Aorta (tissue), 5 donors: ENCODE measurements at places on chromosomes 5 and 9. TPM values are rescaled to one million over a fixed set of nuclear protein-coding genes. Genes with fewer than 3 reads are reported as not detected.

GRCh38 chr9:89605465-89606048, 745 bp downstream of the GADD45G start:
- no peaks in the 10 kb centered on the region for H3K4me1 ChIP-seq
- peak overlapping the region; percentile 89 for H3K27ac ChIP-seq
- peak overlapping the region; percentile 53 for H3K4me3 ChIP-seq

ENTPD2 gene
- 0.16 TPM for total RNA-seq

DNA sequence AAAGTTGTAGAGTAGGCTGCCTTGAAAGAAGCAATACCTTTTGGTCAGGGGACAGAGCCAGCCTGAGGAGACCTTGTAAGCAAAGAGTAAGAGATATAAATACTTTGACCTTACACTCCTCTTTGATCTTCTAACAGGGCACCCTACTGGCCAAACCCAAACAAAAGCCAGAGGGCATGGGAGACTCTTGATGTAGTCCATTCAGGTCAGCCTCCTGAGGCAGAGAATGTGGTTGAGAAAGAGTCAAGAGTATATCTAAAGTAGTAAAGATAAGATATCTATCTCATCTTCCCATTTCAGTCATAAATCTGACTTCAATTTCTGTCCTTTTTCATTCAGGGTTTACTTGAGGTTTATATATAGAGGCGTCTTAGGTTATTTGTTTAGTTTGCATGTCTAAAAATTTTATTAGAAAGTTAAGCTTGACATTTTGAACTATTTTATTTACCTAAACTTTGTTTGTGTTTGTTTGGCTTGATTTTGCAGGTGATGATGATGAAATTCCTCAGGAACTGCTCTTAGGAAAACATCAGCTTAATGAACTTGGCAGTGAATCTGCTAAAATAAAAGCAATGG, 125.7 kb downstream of the NIPBL start:
- no peak for DNase-seq
- H3K36me3 ChIP-seq = no peaks in the 10 kb centered on the region
- no peaks in the 10 kb centered on the region for H3K4me1 ChIP-seq
- no peak overlapping the region for H3K27ac ChIP-seq
- H3K27me3 ChIP-seq = no peaks in the 10 kb centered on the region

RORB gene
- 1.2 TPM for total RNA-seq

GRCh38 chr9:18741945-18742344, 268.0 kb downstream of the ADAMTSL1 start:
- no peaks in the 10 kb centered on the region for H3K4me1 ChIP-seq
- no peak overlapping the region for H3K27ac ChIP-seq
- no peak for DNase-seq
- no peak overlapping the region for H3K4me3 ChIP-seq
- H3K36me3 ChIP-seq = no peaks in the 10 kb centered on the region
- no peaks in the 10 kb centered on the region for H3K27me3 ChIP-seq

GRCh38 chr5:151574444-151574996, 16.6 kb downstream of the FAT2 start:
- H3K4me3 ChIP-seq = no peak overlapping the region
- no peak for DNase-seq
- H3K27me3 ChIP-seq = no peaks in the 10 kb centered on the region
- no peaks in the 10 kb centered on the region for H3K36me3 ChIP-seq
- H3K4me1 ChIP-seq = no peaks in the 10 kb centered on the region

DNA sequence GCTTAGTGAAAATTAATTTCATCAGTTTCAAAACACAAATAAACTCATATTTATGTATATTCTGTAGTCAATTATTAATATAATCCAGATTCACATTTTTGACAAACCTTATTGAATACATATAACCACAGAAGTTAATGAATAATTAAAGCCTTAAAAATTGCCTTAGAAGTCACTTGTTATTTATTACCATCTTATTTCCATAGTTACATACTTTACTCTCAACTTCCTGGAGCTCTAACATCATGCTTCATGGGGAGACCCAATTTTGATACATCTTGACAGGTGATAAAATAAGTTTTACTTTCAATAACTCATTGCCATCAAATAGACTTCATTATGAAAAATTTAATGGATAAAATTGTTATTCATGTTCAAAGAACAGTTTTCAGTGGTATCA, 1038.7 kb downstream of the PTPRD start:
- no peaks in the 10 kb centered on the region for H3K27me3 ChIP-seq
- no peak for DNase-seq
- H3K27ac ChIP-seq = no peak overlapping the region
- H3K36me3 ChIP-seq = no peaks in the 10 kb centered on the region
- no peaks in the 10 kb centered on the region for H3K4me1 ChIP-seq

KCNMB1 gene
- 30.0 TPM for total RNA-seq

DNA sequence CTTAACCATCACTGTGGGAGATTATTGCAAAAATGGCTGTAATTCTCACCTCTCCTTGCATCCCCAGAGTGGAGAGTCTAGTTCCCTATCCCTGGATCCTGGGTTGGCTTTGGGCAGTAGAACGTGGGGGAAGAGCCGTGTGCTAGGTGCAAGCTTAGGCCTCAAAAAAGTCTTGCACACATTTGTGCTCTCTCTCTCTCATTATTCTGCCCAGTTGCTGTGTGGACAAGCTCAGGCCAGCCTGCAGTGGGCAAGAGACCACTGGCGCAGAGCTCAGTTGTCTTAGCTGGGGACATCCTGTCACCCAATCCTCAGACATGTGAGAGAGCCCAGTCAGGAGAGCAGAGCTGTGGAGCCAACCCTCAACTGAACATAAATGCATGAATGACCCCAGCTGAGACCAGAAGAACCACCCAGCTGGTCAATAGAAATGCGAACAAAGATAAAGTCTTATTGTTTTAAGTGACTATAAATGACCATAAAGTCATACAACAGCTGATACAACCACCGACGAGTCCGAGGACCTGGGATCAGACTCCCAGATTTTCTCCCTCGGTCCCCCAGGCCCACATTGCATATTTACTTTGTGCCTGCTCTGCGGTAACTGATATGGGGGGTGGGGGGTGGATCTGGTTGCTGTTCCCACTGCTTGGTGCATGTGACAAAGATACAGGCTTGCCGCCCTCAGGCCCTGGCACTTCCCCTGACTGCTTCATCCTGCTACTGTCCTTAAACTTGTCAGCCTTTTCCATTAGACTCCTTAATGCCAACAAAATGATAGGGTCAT, 166.4 kb upstream of the MVB12B start:
- no peaks in the 10 kb centered on the region for H3K4me1 ChIP-seq
- DNase-seq = no peak
- no peaks in the 10 kb centered on the region for H3K27me3 ChIP-seq

ADRB2 gene
- total RNA-seq = 2.2 TPM

CRB2 gene
- total RNA-seq = not detected

DNA sequence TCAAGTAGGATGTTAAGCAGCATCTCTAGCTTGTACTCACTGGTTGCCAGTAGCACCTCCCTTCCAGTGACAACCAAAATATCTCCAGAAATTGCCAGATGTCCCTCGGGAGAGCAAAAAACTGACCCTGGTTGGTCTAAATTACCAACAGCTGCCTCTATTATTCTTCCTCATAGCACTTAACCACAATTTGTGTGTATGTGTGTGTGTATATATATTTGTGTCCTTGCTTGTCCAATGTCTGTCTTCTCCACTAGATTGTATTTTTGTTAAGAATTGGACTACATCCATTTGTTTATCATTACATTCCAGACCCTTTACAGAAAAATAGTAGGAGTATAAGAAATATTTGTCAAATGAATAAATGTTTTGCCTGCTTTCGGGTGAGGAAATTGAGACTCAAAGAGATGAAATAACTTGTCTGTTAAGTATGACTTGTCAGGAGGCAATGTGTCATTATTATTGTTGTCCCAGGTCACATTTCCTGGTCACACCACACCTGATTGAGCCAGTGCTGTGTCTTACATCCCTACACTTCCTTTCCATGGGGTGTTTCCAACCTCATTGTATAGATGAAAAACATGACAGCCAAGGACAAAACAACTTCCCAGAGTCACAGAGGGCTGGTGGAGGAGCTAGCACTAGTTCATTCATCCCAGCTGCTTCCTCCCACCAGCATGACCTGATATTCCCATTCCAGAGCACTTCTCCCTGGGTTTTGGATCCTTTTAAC, 11.4 kb upstream of the GRPEL2 start:
- H3K27ac ChIP-seq = no peak overlapping the region
- H3K4me3 ChIP-seq = no peak overlapping the region
- H3K27me3 ChIP-seq = no peaks in the 10 kb centered on the region
- H3K4me1 ChIP-seq = no peaks in the 10 kb centered on the region
- H3K36me3 ChIP-seq = no peaks in the 10 kb centered on the region

SYK gene
- 31.5 TPM for total RNA-seq

GZMA gene
- total RNA-seq = 5.4 TPM

GRCh38 chr9:14337615-14338014, 23.7 kb upstream of the NFIB start:
- DNase-seq = no peak
- H3K27ac ChIP-seq = no peak overlapping the region
- no peaks in the 10 kb centered on the region for H3K4me1 ChIP-seq
- H3K4me3 ChIP-seq = no peak overlapping the region
- no peaks in the 10 kb centered on the region for H3K36me3 ChIP-seq

GRCh38 chr9:71048280-71048679, 73.1 kb downstream of the TRPM3 start:
- no peaks in the 10 kb centered on the region for H3K36me3 ChIP-seq
- H3K4me3 ChIP-seq = no peak overlapping the region
- no peaks in the 10 kb centered on the region for H3K27me3 ChIP-seq
- no peak for DNase-seq
- no peak overlapping the region for H3K27ac ChIP-seq
